ENCODE measurements at places on chromosomes 2 and 18.

- no peak for DNase-seq
Measured at GRCh38 chr2:81078631-81079030, 774.1 kb upstream of the LRRTM1 start.

- no peak for DNase-seq
Measured at GRCh38 chr2:74278694-74279093, 64.5 kb downstream of the SLC4A5 start.

DNA sequence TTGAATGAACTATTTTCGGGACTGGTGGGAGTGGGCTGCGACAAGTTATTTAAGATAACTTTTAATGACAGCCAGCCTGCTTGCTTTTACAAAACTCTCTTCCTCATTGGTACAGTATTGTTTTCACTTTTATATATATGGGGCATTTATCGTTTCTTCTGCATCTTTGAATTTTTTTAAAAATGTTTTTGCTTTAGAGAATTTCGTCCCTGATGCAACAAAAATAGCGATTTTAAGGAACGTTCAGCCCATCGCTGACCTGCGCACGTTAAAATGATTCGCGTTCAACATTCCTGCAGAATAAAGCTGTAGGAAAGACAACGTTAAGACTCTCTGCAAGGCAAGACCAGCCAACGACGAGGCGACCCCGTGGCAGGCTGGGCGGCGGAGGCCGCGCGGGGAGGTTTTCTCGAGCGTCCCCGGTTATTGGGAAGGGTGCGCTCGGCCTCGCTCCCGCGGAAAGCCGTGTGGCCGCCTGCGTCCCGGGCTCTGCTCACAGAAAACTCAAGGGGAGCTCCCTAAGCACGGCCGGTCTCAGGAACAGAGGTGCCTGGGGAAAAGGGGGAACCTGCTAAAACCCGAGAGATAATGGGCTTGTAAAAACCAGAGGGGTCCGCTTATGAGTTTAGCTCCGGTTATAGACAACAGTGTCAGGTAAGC is 3.0 kb downstream of the PAX8 start:
- no peak for DNase-seq

DNA sequence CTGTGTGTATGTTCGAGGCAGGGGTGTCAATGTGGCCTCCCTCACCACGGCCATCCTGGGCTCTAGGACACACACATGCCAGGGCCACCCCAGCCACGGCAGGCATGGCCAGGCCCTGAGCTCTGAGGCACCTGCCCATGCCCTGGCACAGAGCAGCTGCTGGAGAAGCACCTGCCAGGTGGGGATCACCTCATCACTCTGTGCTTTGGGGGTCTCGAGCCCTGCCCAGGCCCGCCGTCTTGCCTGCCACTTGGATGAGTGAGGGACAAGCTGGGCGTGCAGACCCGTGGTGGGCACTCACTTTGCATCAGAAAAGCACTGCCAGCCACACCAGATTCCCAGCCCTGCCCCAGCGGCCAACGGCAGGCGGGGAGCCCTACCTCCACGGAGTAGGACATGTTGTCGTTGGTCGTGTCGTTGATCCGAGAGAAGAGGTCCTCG is 33.1 kb downstream of the KIF1A start:
- no peak for DNase-seq

DNA sequence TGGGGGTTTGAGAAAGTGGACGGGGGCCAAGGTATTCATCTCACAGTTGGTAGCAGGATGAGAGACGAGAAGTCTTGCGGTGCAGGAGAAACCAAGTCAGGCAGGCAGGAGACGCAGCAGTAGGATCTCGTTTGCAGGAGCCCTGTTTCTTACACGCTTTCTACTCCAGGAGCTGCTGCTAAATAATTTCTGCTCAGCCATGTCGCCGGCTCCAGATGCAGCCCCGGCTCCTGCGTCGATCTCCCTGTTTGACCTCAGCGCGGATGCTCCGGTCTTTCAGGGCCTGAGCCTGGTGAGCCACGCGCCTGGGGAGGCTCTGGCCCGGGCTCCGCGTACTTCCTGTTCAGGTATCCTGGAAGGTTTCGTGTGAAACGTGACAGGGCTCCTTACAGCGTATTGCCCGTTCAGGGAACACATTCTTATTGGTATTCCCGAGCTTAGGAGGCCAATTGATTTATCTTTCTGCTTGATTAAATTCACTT is 494 bp downstream of the ANKZF1 start:
- DNase-seq = peak; percentile 67

- DNase-seq = no peak
Measured at GRCh38 chr2:202671317-202672035, 36.7 kb downstream of the FAM117B start.

DNA sequence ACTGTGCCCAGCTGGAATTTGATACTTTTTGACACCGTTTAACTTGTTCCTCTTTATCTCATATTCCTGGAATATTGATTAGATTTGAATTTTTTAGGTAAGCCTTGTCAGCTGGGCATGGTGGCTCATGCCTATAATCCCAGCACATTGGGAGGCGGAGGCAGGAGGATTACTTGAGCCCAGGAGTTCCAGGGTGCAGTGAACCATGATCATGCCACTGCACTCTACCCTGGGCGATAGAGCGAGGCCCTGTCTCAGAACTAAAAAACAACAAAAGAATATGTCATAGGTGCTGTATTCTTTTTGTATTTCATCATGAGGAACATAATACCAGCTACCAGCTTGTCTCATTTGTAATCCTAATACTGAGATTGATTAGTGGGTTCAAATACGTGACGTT is 90.3 kb downstream of the ZNF532 start:
- no peak for DNase-seq

GRCh38 chr18:50162486-50163304 is 32.3 kb downstream of the MYO5B start:
- peak; percentile 26 for DNase-seq

DNA sequence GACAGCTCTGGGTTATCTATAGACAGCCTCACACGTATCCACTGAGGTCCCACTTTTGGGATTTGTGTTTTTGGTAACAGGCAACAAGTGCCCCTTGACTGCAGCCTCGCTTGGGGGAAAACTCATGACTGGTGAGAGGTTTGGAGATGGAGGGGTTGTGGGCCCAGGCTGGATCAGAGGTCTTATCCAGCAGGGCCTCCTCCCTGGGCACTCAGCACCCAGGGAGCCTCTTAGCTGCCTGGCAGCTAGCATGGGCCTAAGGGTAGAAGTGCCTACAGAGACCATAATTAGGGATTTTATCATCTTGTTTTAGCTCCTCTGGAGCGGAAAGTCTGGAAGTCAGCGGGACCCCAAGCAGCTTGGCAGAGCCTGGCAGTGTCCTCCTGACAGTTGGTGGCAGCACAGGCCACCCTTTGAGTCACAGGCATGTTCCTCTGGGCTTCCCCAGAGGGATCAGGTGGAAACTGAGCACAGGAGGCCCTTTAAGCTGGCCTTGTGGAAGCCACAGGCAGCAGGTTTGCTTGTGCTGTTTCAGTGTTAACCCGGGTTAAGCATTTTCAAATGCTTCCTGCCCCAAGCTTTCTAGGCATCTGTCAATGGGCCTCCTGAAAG is 143.1 kb downstream of the KCTD1 start:
- DNase-seq = peak; percentile 62

DNA sequence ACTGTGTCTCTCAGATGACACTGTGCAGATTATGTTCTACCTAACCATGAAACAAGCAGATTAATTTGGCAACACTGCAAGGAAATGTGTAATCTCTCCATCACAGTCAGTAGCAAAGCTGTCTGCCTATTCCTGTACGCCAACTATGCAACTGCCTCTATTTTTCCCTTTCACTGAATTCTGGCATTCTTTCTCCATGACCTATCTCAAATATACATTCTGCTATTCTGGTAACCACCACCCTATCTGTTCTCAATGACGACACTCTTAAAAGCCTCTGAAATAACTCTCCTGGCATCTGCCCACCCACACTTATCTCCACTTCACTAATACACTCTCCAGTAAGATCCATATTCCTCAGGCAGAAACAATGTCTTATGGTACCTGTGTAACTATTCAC is 78.7 kb downstream of the ABCA12 start:
- DNase-seq = no peak
